ENCODE measurements at places on chromosomes 7 and 10.

- H3K4me1 ChIP-seq, result no peaks in the 10 kb centered on the region
- H3K36me3 ChIP-seq, result peaks cover 60% of the 10 kb centered on the region
- DNase-seq, result no peak
- no peak overlapping the region for H3K4me3 ChIP-seq
Observed at GRCh38 chr7:75054744-75055143, 18.9 kb downstream of the RCC1L start.

- DNase-seq, result no peak
- no peaks in the 10 kb centered on the region for H3K36me3 ChIP-seq
- H3K4me3 ChIP-seq, result no peak overlapping the region
- H3K27ac ChIP-seq, result no peak overlapping the region
- no peaks in the 10 kb centered on the region for H3K27me3 ChIP-seq
- peaks cover 10% of the 10 kb centered on the region for H3K4me1 ChIP-seq
Observed at GRCh38 chr7:135368416-135369186, 135.0 kb downstream of the STRA8 start.

- peaks cover 36% of the 10 kb centered on the region for H3K36me3 ChIP-seq
- no peaks in the 10 kb centered on the region for H3K27me3 ChIP-seq
- no peak overlapping the region for H3K4me3 ChIP-seq
- no peak overlapping the region for H3K27ac ChIP-seq
- no peak for DNase-seq
- no peaks in the 10 kb centered on the region for H3K4me1 ChIP-seq
Observed at GRCh38 chr10:102358712-102359382, 36.7 kb upstream of the NFKB2 start.

GRCh38 chr10:122702275-122702674, 2.6 kb upstream of the C10orf120 start:
- H3K4me1 ChIP-seq, result peaks cover 9% of the 10 kb centered on the region
- no peak for DNase-seq

- H3K36me3 ChIP-seq, result no peaks in the 10 kb centered on the region
Observed at GRCh38 chr10:63644418-63645142, 123.4 kb downstream of the REEP3 start.

DNA sequence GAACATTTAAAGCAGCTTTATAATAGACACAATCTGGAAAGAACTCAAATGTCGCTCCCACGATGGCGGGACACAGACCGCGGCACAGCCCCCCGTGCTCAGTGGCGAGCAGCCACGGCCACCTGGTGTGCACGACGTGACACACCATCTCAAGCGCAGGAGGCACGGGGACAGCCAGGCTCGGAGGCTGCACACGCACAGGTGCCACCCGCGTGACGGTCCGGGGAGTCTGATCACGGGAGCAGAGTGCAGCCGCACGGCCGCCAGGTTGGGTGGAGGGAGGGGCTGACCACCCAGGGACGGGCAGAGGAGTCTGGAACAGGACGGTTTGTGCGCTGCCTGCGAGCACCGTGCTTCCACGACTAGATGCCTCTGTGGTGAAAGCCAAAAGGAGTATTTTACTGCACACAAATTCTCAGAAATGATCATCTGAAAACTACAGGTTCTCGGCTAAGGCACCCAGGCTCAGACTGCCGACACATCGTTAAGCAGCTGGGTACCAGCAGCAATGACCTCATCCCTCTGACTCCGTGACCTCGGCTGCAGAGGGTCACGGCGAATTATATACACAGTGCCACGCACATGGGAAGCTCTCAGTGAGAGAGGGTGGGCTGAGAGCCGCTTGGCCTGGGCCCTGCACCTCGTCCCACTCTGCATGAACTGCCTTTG, 7.5 kb upstream of the GPER1 start:
- no peak overlapping the region for H3K4me3 ChIP-seq
- no peaks in the 10 kb centered on the region for H3K27me3 ChIP-seq
- no peaks in the 10 kb centered on the region for H3K36me3 ChIP-seq
- no peak overlapping the region for H3K27ac ChIP-seq

GRCh38 chr7:137820677-137821420, 25.9 kb downstream of the DGKI start:
- peak; percentile 56 for DNase-seq
- no peaks in the 10 kb centered on the region for H3K27me3 ChIP-seq
- H3K36me3 ChIP-seq, result no peaks in the 10 kb centered on the region
- H3K27ac ChIP-seq, result peak overlapping the region; percentile 24

GRCh38 chr10:69087590-69088470, at the start of gene SRGN:
TSS of gene SRGN (plus strand) at chr10:69088103. CDS start at chr10:69088158, 55 bp downstream.
- no peak for DNase-seq
- H3K27ac ChIP-seq, result no peak within 1 kb of the TSS
- no peaks in the 10 kb centered on the region for H3K36me3 ChIP-seq
- no peak within 1 kb of the TSS for H3K4me3 ChIP-seq
- peaks cover 18% of the 10 kb centered on the region for H3K4me1 ChIP-seq
- no peaks in the 10 kb centered on the region for H3K27me3 ChIP-seq

DNA sequence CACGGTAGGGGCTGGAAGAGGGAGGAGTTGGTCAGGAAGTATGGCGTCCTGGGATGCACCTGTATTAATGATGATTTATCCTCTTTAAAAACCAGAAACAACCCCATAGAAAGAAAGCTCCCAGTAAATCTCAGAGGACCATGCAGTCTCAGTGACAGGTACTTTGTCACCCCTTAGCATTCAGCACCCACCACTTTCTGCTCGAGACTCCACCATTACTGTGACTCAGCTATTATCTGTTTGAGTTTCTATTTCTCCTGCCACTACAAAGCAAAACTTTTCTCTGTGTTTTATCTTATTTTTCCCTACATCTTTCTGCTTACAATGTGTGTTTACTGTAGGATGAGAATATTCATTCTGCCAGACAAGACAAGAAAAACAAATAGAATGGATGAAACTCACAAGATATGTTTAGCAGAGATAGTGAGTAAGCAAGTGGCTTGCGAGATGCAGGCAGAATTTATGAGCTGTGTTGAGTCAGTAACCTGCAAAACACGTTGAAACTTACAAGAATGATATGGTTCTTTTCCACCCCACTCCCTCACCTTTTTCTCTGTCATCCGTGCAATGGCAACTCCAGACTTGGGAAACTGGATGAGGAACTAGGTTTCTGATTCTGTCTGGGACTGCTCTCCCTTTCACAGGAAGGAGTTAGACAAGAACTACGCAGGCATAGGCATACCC, 127.1 kb downstream of the AOAH start:
- H3K4me3 ChIP-seq, result no peak overlapping the region
- H3K36me3 ChIP-seq, result no peaks in the 10 kb centered on the region
- no peaks in the 10 kb centered on the region for H3K27me3 ChIP-seq
- DNase-seq, result no peak

- H3K27ac ChIP-seq, result no peak overlapping the region
- H3K4me1 ChIP-seq, result peaks cover 3% of the 10 kb centered on the region
- H3K36me3 ChIP-seq, result no peaks in the 10 kb centered on the region
- no peaks in the 10 kb centered on the region for H3K27me3 ChIP-seq
- no peak for DNase-seq
Observed at GRCh38 chr7:124697746-124698145, 67.8 kb downstream of the GPR37 start.

- no peak overlapping the region for H3K4me3 ChIP-seq
- peak overlapping the region; percentile 94 for H3K27ac ChIP-seq
- H3K27me3 ChIP-seq, result no peaks in the 10 kb centered on the region
- no peak for DNase-seq
- no peaks in the 10 kb centered on the region for H3K36me3 ChIP-seq
Observed at GRCh38 chr7:2283074-2283473, 31.2 kb downstream of the SNX8 start.

- no peak overlapping the region for H3K4me3 ChIP-seq
- H3K27ac ChIP-seq, result no peak overlapping the region
- H3K27me3 ChIP-seq, result no peaks in the 10 kb centered on the region
- no peaks in the 10 kb centered on the region for H3K36me3 ChIP-seq
Observed at GRCh38 chr7:137626469-137627067, 220.2 kb downstream of the DGKI start.

GRCh38 chr7:114973147-114973546, 51.3 kb downstream of the MDFIC start:
- H3K27me3 ChIP-seq, result no peaks in the 10 kb centered on the region
- peaks cover 32% of the 10 kb centered on the region for H3K4me1 ChIP-seq
- no peak overlapping the region for H3K4me3 ChIP-seq
- no peaks in the 10 kb centered on the region for H3K36me3 ChIP-seq
- H3K27ac ChIP-seq, result no peak overlapping the region

GRCh38 chr7:45001138-45001694, 1.2 kb downstream of the CCM2 start:
- no peaks in the 10 kb centered on the region for H3K27me3 ChIP-seq
- peak overlapping the region; percentile 83 for H3K4me3 ChIP-seq
- peak; percentile 30 for DNase-seq

DNA sequence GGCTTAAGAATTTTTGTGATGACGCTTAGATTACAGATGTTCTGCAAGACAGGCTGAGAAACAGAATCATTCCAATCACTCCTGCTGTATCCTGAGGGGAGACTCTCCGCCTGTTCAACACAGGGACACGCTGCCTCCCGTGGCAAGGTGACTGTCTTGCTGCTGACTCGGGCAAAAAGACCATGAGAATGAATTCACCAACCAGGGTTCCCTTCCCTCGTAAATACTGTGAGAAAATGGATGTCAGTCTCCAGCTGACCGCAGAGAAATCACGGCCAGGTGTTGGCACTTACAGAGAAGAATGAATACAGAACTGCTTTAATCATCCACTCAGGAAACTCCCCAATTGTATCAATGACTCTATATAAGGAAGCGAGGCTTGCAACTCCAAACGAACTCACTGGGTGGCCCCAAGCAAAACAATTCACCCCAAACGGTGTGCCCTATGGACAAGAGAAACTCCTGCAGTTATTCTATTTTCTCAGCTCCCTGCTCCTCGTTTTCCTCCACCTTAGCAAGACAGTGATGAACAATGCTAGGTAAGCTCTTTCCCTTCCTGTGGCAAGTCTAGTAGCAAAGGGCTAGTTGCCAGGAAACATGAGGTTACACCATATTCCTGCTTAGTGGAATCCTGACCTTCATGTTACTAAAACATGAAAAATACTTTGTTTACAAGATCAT, 22.8 kb downstream of the GNA12 start:
- H3K4me3 ChIP-seq, result peak overlapping the region; percentile 50
- H3K36me3 ChIP-seq, result no peaks in the 10 kb centered on the region
- peaks cover 94% of the 10 kb centered on the region for H3K4me1 ChIP-seq
- no peak for DNase-seq
- H3K27me3 ChIP-seq, result no peaks in the 10 kb centered on the region

- no peak overlapping the region for H3K4me3 ChIP-seq
- peaks cover 14% of the 10 kb centered on the region for H3K27me3 ChIP-seq
- DNase-seq, result no peak
- peaks cover 17% of the 10 kb centered on the region for H3K36me3 ChIP-seq
- no peak overlapping the region for H3K27ac ChIP-seq
- H3K4me1 ChIP-seq, result peaks cover 15% of the 10 kb centered on the region
Observed at GRCh38 chr7:69504733-69505420, 93.4 kb upstream of the AUTS2 start.

DNA sequence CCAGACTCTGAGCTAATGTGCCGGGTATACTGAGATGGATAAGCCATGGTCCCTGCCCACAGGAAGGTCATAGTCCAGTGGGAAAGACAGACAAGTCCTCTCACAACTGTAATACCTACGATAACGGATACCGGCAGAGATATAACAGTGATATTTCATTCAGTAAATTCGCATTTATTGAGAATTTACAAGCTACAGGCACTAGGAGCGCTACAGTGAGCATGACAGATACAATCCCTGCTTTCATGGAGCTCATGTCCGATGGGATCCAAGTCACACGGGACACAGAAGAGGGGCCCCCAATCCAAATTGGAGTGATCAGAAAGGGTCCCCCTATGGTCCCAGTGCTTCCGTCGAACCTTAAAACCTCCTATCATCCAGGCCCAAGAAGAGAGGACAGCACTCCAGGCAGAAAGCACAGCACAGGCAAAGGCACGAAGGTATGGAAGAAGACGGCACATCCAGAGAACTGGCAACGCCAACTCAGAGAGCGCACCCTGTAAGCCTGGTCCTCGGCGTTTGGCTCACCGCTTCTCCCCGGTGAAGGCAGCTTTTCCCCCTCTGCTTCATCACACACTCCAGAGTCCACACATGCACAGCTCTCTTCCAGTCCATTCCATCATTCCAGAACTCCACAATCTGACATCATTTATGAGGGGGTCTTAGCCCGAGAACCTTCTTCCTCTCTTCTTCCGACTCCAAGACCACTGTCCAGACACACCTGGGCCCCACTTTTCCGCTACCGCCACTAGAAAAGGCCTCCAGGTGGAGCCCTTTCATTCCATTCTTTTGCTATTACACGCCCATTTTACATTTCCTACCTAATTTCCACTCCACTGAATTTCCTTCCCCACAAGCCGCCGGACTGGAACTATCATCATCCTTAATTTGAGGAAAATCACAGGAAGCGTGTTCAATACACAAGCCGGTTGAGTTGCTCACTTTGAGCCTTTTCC, 47.8 kb upstream of the NKX2-3 start:
- H3K4me1 ChIP-seq, result no peaks in the 10 kb centered on the region
- no peaks in the 10 kb centered on the region for H3K36me3 ChIP-seq
- DNase-seq, result peak; percentile 50
- H3K27me3 ChIP-seq, result peaks cover 22% of the 10 kb centered on the region
- no peak overlapping the region for H3K4me3 ChIP-seq

DNA sequence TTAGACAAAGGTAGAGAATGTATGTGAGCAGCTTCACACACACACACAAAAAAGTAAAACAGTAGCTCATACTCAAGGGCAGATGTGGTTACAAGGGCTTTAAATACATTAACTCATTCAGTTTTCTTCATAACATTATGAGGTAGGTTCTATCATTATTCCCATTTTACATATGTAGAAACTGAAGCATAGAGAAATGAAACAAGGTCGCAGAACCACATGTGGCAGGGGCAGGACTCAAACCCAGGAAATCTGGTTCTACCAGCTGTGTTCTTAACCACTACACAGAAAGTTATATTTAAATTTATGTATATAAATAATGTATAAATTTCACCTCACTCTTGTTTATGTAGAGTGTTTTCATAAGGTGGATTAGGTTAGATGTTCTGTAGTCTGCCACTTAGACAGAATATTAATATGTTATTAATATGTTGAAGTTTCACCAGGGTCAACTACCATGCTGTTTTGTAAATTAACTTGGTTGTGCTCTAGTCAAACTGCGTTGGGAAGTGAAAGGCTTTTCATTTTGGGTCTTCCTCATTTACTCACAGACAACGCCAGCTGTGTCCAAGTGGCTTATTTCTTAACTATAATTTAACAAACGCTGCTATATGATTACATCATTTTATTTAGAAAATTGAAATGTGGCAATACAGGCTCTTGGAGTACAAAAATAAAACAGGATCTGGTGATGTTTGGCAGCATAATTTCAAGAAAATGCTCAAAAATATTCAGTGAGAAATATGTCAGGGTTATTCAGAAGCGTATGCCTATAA, 138.4 kb downstream of the MDFIC start:
- H3K4me3 ChIP-seq, result no peak overlapping the region
- H3K4me1 ChIP-seq, result peaks cover 3% of the 10 kb centered on the region
- H3K27me3 ChIP-seq, result no peaks in the 10 kb centered on the region
- H3K27ac ChIP-seq, result no peak overlapping the region
- no peak for DNase-seq
- no peaks in the 10 kb centered on the region for H3K36me3 ChIP-seq

- H3K27ac ChIP-seq, result no peak overlapping the region
- peaks cover 19% of the 10 kb centered on the region for H3K4me1 ChIP-seq
- H3K27me3 ChIP-seq, result peaks cover 70% of the 10 kb centered on the region
- no peak for DNase-seq
Observed at GRCh38 chr7:127258111-127258510, 5.4 kb upstream of the GRM8 start.

- H3K27me3 ChIP-seq, result peaks cover 90% of the 10 kb centered on the region
- peak; percentile 45 for DNase-seq
- H3K36me3 ChIP-seq, result no peaks in the 10 kb centered on the region
- H3K27ac ChIP-seq, result no peak overlapping the region
- H3K4me1 ChIP-seq, result peaks cover 22% of the 10 kb centered on the region
Observed at GRCh38 chr10:85492684-85493083, 873.9 kb downstream of the GRID1 start.

Data from WTC11 (cell line).